ENCODE measurements at places on chromosomes 5 and 9.

GRCh38 chr9:124813041-124813440, 36.1 kb downstream of the OLFML2A start:
- DNase-seq: no peak

DNA sequence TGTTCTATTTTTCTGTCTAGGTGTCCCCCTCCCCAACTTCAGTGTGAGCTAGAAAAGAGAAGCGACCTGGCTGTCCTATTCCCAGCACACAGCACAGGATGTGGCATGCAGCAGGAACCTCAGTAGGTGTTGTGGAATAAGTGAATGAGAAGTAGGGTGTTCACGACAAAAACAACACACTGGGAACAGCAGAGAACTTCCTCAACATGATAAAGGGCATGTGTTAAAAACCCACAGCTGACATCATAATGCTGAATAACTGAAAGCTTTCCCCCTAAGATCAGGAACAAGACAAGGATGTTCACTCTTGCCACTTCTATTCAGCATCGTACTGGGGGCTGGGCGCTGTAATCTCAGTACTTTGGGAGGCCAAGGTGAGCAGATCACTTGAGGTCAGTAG, 155.6 kb upstream of the ZNF618 start:
- DNase-seq: no peak

- DNase-seq: no peak
These were observed 48.5 kb upstream of the AGXT2 start for GRCh38 chr5:35096216-35096615.

DNA sequence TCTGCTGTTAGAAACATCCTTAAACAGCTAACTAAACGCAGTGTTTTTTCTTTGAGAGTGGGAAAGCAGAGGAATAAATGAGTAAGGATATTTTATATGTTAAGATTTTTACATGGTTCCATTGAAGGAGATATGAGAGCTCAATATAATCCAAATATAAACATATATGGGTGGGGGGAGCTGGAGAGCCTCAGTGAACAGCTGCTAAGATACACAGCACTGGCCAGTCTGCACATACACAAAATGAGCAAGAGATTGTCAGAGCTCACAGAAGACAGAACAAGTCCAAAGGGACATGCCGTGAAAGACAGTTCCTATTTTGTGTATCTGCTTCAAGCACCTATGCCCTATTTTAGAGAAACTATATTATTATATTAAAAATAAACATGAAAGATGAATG, 46.9 kb downstream of the CLINT1 start:
- DNase-seq: no peak

DNA sequence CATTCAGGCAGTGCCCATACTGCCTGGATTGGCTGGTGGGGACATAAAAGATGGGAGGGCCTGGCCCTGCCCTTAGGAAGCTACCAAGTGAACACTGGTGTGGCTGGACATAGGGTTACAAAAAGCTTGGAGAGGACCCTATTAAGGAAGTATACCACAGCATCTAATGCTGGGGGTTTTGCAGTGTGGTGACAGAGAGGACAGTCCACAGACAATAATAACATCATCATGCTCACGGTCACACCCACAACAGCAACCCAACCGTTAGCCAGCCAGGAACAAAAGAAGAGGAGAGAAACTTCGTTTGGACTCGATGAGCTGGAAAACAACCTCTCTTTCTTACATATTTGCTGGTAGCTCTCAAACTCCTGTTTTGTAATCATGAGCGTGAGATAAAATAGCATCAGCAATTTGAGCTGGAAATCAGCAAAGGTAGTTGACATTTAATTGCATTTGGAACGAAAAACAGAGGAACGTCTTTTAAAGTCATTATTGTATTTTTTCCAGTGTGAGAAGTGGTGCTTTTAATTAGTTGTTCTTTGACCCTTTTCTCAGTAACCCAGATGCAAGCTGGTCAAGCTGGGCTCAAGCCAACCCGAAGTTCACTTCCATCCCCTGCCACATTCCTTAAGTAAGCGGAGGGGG, 73.4 kb downstream of the NSG2 start:
- no peak for DNase-seq

- DNase-seq: no peak
These were observed 251.5 kb downstream of the COX7C start for GRCh38 chr5:86869268-86869667.

- no peak for DNase-seq
These were observed 6.7 kb downstream of the NRARP start for GRCh38 chr9:137295238-137295811.

GRCh38 chr9:73714294-73714693, 562.6 kb downstream of the ANXA1 start:
- no peak for DNase-seq
